Esophagus squamous epithelium (tissue), 5 donors: ENCODE measurements at places on chromosomes 7 and 10.

DNA sequence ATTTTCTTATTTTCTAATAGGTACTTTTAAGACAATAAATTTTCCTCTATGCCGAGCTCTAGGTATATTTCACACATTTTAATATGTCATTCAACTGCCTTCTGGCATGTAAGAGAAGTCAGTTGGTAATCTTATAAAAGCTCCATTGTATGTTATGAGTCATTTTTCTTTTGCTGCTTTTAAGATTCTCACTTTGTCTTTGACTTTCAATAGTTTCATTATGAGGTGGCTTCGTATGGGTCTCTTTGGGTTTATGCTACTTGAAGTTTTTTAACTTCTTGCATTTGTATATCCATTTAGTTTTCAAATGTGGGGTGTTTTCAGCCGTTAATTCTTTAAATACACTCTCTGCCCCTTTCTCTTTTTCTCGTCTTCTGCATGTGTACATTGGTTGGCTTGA is 80.5 kb downstream of the ABCA13 start:
- DNase-seq: no peak

GRCh38 chr7:84513061-84513460 is 318.5 kb upstream of the SEMA3A start:
- DNase-seq: no peak

DNA sequence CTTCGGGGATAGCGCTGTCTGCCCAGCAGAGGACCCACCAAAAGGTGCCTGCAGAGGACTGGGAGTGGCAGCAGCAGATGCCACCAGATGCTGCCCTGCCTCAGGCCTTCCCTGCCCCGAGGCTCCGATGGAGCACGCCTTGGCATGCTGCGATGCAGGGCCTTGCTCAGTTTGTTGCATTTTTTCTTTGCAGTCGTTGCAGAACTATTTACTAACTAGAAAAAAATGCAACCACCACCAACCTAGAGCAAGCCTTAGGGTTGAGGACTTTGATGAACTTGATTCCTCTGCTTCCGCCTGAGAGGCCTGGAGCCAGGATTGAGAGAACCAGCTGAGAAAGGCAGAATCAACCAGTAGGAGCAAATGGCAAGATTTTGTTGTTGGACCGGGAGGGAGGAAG is 585.6 kb upstream of the MKI67 start:
- no peak for DNase-seq

DNA sequence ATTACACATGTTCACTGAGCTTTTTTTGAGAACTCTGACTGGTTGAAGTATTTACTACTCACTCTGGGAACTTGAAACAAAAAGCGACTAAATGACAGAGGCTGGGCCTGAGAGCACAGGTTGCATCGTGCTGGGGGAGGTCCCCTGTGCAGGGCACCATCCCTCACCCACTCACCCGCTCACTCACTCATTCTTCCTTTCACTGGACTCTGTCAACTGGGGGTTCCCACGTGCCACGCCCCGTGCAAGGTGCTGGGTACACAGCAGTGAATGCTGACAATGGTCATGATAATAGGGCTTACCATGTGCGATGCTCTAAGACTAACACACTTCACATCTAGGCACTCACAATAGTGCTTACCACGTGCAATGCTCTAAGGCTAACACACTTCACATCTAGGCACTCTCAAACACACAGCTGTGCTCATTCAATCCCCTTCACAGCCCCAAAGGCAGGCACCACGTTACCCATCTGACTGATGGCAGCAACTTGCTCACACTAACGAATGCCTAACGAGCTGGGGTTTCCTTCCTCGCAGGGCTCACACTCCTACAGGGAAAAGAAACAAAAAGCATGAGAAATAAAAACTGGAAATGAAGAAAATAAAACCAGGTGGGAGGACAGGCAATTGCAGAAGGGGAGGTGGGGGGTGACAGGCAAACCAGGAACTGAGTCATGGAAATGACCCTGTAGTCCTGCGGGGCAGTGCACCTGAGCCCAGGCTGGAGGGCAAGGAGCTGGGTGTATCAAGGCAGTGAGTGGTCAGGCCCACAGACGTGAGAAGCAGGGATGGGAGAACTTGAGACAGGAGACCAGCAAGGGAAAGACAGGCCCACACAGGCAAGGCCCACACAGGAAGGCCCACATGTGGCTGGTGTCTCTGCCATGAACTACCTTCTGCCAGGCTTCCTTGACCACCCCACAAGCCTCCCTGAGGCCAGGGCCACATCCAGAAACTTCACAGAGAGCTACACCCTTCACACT is 147.0 kb upstream of the FAM20C start:
- DNase-seq: no peak

GRCh38 chr10:103897241-103897774 is 20.7 kb downstream of the STN1 start:
- DNase-seq: no peak

DNA sequence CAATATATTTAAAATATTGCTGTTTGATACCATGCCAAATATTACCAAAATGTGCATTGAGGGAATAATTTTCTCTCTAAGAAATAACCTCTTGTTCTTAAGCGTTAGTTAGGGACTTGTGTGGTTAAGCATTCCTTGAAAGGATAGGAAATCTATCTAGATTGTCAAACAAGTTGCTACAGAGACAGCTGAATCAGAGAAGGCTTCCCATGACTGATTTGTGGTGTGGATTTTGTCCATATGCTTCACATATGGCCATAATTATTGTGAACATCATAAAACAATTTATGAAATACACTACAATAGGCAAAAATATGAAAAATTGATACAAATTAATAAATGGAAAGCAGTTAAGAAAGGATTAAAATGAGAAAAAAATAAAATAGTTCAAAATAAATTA is 96.3 kb downstream of the GNAT3 start:
- DNase-seq: no peak

DNA sequence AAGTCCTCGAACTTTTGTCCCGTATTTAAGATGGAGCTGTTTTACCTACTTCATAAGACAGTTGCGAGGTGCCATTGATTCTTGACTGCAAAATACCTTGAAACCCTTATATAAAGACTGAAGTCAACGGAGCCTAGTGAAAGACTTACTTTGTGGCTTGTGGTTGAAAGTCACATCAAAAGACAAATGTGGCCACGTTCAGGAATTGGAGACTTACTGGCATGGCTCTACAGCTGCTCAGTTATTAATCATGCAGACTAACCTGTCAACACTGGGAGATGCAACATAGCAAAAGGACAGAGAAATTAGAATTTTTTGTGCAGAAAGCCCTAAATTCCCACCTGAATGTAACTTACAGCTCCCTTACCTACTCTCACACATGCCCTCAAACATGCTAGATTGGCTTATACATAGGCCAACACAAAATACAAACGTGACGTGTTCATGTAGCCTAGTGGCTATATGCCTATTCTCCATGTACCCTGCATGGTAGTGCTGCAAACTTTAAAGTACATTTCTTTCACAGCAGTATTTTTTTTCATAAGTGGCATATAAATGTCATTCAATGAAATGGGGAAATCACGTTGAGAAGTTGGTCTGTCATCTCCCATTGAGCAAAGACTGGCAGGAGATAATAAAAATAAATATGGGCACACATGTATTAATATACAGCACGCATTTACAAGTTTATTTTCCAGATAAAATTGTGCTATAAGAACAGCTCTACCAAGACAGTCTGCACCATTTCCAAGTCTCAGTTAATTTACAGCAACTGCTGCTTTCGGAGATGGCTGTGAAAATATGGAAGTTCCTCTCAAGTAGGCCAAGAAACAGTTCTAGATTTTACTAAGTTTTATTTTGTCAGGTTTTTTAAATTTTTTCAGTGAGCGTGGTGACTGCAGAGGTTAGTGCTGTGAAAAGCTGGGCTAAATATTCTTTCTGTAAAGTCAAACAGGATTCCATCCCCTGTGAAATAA is 170.4 kb upstream of the C7orf33 start:
- DNase-seq: no peak

DNA sequence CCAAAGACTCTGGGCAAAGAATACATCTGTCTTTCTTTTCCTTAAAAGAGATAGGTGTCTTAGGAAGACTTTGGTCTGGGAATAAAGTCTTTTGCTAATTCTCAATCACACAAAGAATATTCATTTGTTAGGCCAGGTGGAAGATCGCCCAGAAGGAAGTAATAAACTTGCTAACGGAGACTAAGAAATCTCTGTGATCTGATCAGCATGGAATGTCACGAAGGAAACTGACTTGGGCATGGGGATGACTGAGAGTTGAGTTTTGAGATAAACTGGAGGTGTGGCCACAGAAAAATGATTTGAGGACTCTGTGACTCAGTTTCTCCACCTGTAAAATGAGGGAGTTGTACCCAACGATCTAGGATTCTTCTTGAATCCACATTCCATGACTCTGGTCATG is 161.1 kb upstream of the SVIL start:
- DNase-seq: no peak

DNA sequence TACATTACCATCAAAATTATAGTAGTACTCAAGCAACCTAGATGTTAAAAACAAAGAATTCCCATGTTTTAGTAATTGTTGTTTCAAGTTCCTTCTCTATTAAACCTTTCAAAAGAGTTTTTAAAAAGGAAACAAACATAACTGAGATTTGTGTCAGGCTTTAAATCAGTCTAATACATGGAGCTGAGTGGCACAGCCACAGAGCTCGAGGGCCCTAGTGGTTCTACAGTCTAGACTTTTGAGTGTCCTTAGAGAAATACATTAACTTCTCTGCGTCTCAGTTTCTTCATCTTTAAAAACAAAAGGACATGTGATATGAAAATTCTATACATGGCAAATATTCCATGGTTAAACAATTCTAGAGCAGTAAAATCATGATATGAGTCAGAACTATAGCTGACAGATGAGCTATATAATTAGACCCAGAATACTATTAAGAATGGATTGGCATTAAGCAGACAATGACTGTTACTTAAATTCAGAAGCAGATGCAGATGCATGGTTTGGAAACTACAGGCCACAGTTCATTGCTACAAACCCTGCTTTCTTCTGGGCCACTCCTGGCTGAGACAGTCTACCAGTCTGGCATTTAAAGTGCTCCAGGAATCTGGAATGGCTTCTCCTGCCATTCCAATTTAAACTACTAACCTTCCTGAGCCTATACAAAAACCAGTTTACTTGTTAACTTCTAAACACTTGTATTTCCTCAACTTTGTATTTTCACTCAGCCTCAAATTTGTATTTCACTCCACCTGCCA is 77.4 kb downstream of the EPC1 start:
- DNase-seq: no peak

DNA sequence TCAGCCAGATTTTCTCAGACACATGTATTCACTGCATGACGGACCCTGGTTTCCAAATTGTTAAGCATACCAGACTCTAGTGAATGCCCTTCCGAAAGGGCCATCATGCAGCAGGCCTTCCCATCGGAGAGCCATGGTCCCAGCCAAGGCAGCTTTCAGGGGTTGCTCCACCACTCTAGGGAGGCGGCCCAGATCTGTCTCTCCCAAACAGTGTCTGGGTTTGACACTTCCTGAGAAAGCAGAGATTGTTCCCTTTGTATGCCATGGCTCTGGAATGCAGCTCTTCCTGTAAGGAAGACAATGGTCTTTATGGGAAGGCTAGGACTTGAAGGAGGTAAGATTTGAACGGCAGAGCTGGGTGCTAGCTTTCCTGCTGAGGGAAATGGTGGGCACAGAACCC is 178.8 kb upstream of the BMPER start:
- DNase-seq: no peak

- no peak for DNase-seq
Measured at GRCh38 chr7:91311839-91312238, 47.6 kb downstream of the FZD1 start.

DNA sequence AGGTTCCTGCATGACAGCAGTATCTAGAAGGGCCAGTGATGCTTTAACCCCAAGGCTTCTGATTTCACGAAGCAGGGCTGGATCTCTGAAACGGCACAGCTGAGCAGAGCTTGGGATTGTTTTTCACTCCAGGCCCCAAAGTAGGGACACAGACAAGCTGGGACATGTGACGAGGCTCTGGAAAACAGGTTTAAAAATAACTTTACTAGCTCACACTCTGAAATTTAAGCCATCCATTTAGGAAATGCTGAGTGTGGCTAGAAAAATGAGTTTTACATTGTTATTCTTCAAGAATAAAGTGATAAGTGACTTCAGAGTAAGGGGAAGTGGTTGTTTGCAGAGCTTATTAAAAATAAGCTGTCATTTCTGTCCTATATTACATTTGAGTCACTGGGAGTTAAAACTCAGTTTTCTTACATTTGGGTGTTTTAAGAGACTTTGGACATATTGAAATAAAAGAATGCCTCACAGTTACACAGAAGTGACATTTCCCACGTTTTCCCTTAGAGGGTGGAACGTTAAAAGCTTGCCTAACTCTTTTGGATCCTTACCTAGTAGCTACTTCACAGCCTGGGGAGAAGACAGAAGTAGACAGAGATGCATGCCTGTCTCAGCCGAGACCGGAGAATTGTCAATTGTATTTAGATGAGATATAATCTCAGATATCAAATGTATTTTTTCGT is 107.8 kb downstream of the GALNT17 start:
- DNase-seq: no peak

- DNase-seq: no peak
Measured at GRCh38 chr10:51596695-51597094, 102.7 kb downstream of the CSTF2T start.

- DNase-seq: no peak
Measured at GRCh38 chr7:68411742-68412141, 1186.5 kb upstream of the AUTS2 start.
